ENCODE measurements at places on chromosomes 1 and 21.

DNA sequence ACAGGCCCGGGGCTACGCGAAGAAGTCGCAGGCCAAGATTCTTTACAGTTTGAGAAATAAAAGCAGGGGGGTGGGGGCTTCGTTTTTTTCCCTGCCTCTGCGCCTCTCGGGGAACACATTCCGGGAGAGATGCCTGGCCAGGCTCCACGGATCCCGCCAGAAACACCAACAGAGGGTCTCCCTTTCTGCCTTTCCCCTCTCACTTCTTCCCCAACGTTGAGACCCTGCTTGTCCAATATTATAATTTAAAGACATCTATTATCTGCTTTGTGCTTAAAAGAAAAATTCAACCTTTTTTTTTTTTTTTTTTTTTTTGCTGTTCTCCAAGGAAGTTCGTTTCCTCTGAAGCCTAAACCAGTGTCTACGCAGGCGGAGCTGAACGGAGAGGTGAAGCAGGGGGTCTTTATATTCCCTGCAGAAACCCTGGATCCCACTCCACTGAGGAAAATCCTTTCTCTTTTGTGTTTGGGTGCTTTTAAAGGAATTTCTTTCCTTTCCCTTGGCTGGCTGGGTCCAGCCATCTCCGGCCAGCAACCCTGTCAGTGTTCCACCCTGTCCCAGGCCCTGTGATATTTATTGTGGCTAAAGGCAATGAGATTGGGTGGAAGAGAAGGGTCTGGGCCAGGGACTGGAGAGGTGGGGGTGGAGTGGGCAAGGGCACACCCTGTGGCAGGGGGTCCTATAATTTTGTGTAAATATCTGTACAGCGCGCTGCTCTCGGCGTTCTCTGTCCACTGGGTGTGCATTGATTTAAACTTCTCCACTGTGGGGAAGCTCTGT lies 2.2 kb downstream of the FOXD2 start:
- no peak for DNase-seq

DNA sequence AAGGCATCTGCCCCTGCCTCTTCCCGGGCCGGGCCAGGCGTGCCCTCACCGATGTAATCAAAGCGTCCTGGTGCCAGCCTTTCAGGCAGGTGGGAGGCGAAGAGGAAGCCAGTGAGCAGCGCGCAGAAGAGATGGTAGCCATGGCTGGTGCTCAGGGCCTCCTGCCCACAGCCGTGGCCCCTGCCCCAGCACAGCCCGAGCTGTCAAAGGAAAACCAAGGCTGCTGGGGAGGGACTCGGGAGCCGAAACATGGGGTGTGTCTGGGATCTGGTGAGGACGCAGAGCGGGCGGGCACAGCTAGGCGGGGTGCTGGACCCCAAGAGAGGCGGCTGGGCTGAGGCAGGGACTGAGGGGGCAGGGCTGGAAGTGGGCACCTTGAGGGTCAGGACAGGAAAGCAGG lies 2.7 kb downstream of the BGLAP start:
- DNase-seq, result no peak

GRCh38 chr21:46052703-46053651 lies 44.9 kb upstream of the COL6A2 start:
- DNase-seq, result no peak

DNA sequence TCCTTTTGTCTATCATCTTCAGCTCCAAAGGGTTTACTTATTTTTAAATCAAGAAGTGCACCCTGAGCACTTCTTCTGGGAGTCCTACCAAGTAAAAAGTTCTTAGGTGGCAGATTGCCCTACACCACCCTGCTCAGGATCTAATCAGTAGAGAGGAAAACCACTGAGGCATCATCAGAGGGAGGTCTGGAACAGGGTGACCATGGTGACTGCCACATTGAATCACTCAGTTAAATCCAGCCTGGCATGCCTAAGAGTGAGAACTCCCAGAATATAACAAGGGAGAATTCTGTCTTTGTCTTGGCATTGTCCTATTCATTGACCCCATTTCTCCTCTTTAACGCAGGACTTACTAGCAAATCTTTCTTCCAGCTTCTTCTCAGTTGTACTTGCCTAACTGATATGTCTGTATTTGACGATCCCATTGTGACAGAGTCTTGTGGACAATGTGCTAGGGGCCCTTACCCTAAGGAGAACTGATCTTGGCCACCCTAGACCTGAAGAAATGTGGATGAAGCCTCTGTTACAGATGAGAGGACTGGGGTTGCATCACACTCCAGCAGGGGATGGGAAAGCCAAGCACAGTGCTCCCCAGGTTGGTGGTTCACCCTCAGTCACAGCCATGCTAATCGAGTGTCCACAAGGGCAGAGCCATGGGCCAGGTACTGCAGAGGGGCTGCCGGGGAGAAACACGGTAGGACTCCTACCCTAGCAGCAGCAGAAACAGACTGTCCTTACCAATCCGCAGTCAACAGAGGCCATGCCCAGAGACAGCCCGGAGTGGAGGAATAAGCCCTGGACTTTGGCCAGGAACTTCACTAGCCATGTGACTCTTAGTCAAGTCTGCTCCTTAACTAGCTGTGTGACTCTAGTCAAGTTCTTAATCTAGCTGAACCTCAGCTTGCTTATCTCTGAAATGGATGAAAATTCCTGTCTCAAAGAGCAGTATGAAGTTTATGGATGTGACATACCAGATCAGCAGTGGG lies 15.4 kb downstream of the PKP1 start:
- no peak for DNase-seq

- DNase-seq, result no peak
Measured at GRCh38 chr1:232048481-232048880, 421.9 kb downstream of the DISC1 start.

GRCh38 chr1:17409391-17409811 lies 30.1 kb downstream of the RCC2 start:
- no peak for DNase-seq

DNA sequence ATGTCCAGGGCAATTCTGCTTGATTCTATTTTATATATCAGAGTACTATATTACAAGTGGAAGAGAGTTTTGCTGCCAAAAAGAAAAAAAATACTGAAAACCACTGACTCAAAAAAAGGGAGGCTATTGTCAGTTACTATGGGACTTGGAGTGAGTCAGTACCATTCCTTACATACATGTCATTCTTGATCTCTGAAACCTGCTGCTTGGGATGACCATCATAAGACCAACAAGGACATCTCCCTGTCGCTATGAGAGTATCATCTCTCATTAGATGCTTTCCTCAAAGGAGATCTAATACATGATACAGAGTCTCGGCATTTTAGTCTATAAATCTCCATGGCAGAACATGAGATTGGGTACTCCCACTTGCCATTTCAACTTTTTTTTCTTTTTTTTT lies 11.8 kb upstream of the INPP5B start:
- peak; percentile 79 for DNase-seq

- DNase-seq, result no peak
Measured at GRCh38 chr1:1541956-1542765, 1.7 kb upstream of the TMEM240 start.

- no peak for DNase-seq
Measured at GRCh38 chr1:201142011-201142848, 12.0 kb downstream of the TMEM9 start.

- DNase-seq, result no peak
Measured at GRCh38 chr21:38820471-38821239, 14.9 kb downstream of the ETS2 start.

DNA sequence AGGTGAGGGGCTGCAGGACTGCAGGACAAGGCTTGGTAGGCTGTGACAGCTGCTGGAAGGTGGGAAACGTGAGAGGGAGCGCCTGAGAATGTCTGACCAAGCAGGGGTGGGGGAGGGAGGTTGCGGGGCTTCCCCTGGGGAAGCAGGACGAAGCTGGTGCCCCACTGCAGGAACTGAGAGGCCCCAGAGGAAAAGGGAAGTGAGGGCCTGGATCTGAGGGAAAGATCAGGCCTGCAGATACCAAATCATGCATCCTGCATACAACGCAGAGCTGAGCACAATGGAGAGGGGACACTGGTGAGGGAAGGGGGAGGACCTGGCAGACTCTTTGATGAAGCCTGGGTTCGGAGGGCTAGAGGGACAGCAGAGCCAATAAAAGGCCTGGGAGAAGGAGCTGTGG lies 65.7 kb upstream of the BACE2 start:
- no peak for DNase-seq

DNA sequence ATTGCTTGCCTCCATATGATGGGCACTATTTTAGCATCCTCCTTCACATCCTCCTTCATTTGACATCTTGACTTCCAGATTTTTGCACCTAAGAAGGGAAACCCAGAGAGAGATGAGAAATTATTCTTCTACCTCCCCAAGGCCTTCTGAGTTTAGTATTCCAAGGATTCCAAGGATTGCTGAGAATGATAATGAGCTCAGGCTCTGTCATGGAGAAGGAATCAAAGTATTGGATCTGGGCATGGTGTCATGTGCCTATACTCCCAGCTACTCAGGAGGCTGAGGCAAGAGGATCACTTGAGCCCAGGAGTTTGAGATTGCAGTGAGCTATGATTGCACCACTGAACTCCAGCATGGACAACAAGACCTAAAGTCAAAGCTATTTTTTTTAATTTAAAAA lies 26.6 kb upstream of the ZNF281 start:
- DNase-seq, result no peak

Measured in non-pigmented ciliary epithelial cell (primary cell).